T-helper 2 cell treated with Interferon-gamma antibody and Interleukin-4, amounts not matched to agents 100 ng/mL and 5 ng/mL, for 36 hours (primary cell): ENCODE measurements at places on chromosomes 1 and 21. TPM values are rescaled to one million over a fixed set of nuclear protein-coding genes. Genes with fewer than 3 reads are reported as not detected.

CACHD1 gene
- total RNA-seq = 0.09 and 0.11 TPM in 2 replicates

GGPS1 gene
- 24.5 and 30.1 TPM in 2 replicates for total RNA-seq

PIGK gene
- 17.3 and 22.1 TPM in 2 replicates for total RNA-seq

FAM43B gene
- total RNA-seq = not detected in 2 replicates

RYR2 gene
- 0.39 and 0.45 TPM in 2 replicates for total RNA-seq

BRDT gene
- not detected in 2 replicates for total RNA-seq

CACNA1E gene
- total RNA-seq = 0.05 and 0.11 TPM in 2 replicates

PIGP gene
- total RNA-seq = 14.3 and 14.7 TPM in 2 replicates

PDE4DIP gene
- total RNA-seq = 28.1 and 32.6 TPM in 2 replicates

MYBPH gene
- not detected in 2 replicates for total RNA-seq

GSTM1 gene
- total RNA-seq = 91.4 and 97.0 TPM in 2 replicates

NDUFV3 gene
- 29.2 and 32.0 TPM in 2 replicates for total RNA-seq

ESRRG gene
- not detected in 2 replicates for total RNA-seq

CFAP141 gene
- 0.50 TPM in 1 of 2 replicates, not detected in the other for total RNA-seq

FCRL3 gene
- total RNA-seq = 0.23 and 0.39 TPM in 2 replicates

KRTAP11-1 gene
- 0.27 TPM in 1 of 2 replicates, not detected in the other for total RNA-seq

SPRR5 gene
- not detected in 2 replicates for total RNA-seq

OR2L3 gene
- 0.11 TPM in 1 of 2 replicates, not detected in the other for total RNA-seq

C1orf141 gene
- not detected in 2 replicates for total RNA-seq

ZNF362 gene
- total RNA-seq = 26.7 and 29.3 TPM in 2 replicates

DNAI4 gene
- 1.6 and 2.3 TPM in 2 replicates for total RNA-seq

ISG15 gene
- total RNA-seq = 101 and 102 TPM in 2 replicates

CSF3R gene
- 0.93 and 1.2 TPM in 2 replicates for total RNA-seq
